ENCODE measurements at places on chromosomes 7 and 10.

GRCh38 chr10:70573599-70574506, 28.7 kb downstream of the PRF1 start:
- no peak for DNase-seq
- H3K36me3 ChIP-seq, result peaks cover 20% of the 10 kb centered on the region
- peaks cover 56% of the 10 kb centered on the region for H3K4me1 ChIP-seq

GRCh38 chr7:74372511-74373111, 81.1 kb upstream of the GTF2IRD1 start:
- H3K27ac ChIP-seq, result no peak overlapping the region
- peaks cover 8% of the 10 kb centered on the region for H3K4me1 ChIP-seq
- no peaks in the 10 kb centered on the region for H3K36me3 ChIP-seq

GRCh38 chr7:5495581-5496375, 72.1 kb upstream of the TNRC18 start:
- no peaks in the 10 kb centered on the region for H3K27me3 ChIP-seq
- peak overlapping the region; percentile 9 for H3K27ac ChIP-seq
- peaks cover 25% of the 10 kb centered on the region for H3K36me3 ChIP-seq
- H3K4me3 ChIP-seq, result no peak overlapping the region
- H3K4me1 ChIP-seq, result peaks cover 12% of the 10 kb centered on the region

GRCh38 chr10:101485681-101486554, 102.1 kb downstream of the POLL start:
- no peak overlapping the region for H3K27ac ChIP-seq
- no peak for DNase-seq
- H3K36me3 ChIP-seq, result peaks cover 19% of the 10 kb centered on the region
- H3K27me3 ChIP-seq, result no peaks in the 10 kb centered on the region

GRCh38 chr10:132265890-132266496, 41.8 kb downstream of the STK32C start:
- H3K4me3 ChIP-seq, result no peak overlapping the region
- DNase-seq, result no peak
- peaks cover 17% of the 10 kb centered on the region for H3K4me1 ChIP-seq
- H3K27ac ChIP-seq, result no peak overlapping the region
- H3K27me3 ChIP-seq, result peaks cover 6% of the 10 kb centered on the region

Data from effector memory CD8-positive, alpha-beta T cell (primary cell).